ENCODE measurements at places on chromosomes 13 and 19.

- DNase-seq = no peak
These were observed 308.1 kb downstream of the COG6 start for GRCh38 chr13:39963612-39964011.

DNA sequence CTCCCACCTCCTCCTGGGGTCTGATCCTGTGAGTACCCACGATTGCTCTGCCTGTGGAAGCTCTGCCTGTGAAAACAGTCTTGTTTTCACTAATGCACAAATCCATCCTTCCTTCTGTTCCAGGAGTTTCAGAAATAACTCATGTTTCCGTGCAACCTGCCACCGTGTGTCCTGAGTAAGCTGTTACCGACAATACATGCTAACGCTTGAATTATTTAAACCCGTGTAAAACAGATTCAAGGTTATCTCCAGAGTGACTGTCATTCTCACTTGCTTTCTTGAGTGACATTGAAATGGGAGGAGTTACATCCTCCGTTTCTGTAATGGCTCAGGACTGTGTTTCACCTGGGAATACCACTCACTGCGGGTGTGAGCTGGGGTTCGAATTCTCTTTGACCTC is 24.9 kb downstream of the GPR12 start:
- no peak for DNase-seq

GRCh38 chr19:37991841-37992248 is 84.8 kb downstream of the SIPA1L3 start:
- DNase-seq = no peak

DNA sequence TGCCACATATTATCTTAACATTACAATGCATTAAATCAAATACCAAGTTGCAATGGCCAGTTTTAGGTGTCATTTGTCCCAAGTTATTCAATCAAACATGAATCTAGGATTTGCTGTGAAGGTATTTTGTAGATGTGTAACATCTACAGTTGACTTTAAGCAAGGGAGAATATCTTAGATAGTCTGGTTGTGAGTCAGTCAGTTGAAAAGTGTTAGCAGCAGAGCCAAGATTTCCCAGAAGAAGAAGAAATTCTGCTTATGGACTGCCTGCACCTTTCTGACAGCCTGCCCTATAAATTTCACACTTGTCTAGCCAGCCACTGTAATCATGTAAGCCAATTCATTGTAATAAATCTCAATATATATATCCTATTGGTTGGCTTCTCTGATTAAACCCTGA is 41.3 kb upstream of the INTS6 start:
- DNase-seq = no peak

DNA sequence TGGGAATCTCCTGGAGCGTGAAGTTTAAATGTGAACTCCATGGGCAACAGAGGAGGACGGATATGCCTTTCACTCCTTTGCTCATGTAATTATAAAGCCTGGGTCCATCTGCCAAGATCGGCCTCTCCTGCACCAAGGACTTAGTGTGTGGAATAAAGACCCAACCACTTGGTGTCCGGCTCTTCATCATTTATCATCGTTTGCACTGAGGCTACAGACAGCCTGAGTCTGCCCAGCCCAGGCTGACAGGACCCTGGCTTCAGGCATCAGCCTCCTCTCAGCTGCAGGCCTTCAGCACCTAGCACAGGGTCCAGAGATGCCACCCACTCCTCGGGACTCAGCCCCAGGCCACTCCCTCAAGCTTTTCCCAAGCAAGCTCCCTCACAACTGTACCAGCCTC is 206.8 kb upstream of the IPO5 start:
- DNase-seq = no peak

- DNase-seq = no peak
These were observed 107.9 kb downstream of the RGCC start for GRCh38 chr13:41565216-41565615.

DNA sequence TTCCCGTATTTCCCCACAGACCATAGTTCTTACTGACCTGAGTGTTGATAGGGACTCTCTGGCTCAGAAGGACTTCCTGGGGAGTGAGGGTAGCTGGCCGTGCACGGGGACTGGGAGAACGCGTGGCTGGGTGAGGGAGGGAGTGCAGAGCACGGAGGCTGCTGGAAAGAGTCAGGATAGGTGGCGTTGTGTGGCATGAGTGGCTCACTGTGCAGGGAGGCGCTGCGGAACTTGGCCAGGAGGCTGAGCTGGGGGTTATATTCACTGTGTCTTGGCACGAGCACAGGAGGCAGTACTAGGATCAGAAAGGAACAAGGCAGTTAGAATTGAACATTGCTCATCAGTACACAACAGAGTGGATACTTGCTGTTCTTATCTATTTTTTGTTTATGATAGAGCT is 47.4 kb downstream of the SMAD9 start:
- no peak for DNase-seq

DNA sequence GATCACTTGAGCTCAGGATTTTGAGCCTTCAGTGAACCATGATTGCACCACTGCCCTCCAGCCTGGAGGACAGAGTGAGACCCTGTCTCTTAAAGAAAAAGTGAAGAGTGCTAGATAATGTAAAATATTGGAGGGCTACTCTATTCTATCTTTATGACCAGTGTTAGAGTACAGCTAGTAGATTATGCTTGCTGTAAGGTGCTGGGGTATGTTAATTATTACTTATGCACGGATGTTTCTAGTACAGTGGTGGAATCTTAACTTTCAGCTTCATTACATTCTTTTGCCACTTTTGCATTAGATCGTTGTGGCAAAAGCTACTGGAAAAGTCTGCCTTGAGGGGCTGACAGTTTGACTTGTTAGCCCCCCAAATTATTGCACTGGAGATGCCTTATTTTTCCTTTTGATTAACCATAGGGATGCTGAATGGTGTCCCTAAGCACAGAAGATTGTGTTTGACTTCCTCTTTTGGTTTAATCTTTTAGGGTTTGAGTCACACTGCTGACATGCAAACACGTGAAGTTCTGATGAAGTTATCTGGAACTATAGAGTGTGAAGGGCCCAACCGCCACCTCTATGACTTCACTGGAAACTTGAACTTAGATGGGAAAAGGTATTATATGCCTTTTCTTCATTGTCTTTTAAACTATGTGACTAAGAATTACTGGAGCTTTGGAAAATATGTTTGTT is 169.8 kb downstream of the ATP8A2 start:
- DNase-seq = no peak
